ENCODE measurements at places on chromosomes 4 and X. TPM values are rescaled to one million over a fixed set of nuclear protein-coding genes. Genes with fewer than 3 reads are reported as not detected.
A peak's percentile ranks its signal among the peaks of the same experiment; 100 is the strongest.

DNA sequence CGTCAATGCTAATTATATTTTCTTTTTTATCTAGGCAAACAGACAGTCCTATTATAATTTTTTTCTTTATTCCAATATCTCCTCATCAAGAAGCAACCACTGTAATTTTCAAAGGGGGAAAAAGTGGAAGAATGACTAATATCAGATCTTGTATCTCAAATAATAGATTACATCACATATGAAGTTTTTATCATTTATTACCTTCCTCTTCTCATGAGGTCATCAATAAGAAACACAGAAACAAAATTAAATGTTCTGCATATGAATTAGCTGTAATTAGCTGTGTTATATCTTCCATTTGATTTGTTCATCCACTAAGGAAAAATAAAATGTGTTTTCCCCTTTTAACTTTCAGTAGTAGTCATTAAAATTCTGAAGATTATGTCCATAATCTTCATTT, 14.3 kb downstream of the PRSS12 start:
- DNase-seq: no peak

GRCh38 chrX:153420851-153421599, 9.8 kb downstream of the ZFP92 start:
- no peak for DNase-seq

DNA sequence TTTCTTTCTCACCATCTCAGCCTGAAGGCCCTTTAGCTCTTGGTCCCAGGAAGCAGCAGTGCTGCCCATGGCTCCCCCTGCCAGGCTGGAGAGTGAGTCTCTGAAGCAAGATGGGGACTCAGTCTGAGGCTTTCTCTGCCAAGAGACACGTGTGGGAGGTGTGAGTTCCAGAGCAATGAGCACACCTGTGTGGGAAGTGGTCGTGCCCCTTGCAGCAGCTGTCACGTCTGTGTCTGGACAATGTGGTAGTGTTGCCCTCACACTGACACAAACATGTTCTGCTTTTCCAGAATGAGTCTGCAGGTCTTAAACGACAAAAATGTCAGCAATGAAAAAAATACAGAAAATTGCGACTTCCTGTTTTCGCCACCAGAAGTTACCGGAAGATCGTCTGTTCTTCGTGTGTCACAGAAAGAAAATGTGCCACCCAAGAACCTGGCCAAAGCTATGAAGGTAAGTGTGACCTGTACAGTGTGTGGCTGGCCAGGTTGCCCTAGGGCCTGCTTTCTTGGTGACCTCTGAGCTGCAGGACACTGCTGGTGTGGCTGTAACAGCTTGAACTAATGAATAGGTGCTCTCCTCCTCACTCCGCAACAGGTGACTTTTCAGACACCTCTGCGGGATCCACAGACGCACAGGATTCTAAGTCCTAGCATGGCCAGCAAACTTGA, 1.9 kb downstream of the TACC3 start:
- peak; percentile 90 for DNase-seq

- no peak for DNase-seq
These were observed 10.0 kb downstream of the CSTF2 start for GRCh38 chrX:100830143-100830542.

DNA sequence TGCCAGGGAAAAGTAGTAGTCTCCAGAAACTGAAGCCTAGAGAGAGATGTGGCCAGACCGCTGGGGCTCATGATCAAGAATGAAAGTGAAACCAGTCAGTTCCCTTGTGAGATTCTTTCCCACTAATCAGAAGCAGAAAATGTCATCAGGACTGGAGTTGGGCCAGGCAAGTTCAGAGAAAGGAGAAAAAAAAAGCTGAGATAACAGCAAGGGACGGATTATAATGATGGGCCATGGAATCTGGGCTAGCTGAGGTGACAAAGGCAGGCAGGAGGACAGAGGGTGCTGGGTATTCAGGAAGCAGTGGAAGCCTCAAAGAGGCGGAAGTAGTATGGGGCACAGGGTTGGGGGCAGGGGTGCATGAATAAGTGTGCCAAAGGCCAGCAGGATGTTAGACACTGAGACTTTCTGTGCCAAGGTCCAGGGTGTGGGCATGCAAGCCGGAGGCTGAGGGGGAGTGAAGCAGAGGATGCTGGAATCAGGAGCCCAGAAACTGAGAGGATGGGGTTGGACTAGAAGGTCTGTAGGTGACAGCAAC, 2.5 kb downstream of the CXorf38 start:
- DNase-seq: peak; percentile 89

DNA sequence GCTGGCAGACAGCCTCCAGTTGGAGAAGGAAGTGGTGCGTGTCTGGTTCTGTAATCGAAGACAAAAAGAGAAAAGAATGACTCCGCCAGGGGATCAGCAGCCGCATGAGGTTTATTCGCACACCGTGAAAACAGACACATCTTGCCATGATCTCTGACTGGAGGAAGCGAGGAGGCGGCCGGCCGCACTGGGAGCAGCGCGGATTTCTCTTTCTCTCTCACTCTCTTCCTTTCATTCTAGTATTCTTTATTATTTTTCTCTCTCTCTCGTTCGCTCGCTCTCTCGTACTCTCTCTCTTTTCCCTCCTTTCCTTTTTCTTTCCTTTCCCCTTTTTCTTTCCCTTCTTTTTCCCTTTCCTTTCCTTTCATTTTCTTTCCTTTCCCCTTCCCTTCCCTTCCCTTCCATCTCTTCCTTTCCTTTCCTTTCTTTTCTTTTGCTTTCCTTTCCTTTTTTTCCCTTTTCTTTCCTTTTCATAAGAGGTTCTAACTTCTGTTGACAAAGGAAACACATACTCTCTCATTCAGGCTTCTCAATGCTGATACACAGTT, 1.2 kb downstream of the POU3F4 start:
- DNase-seq: no peak

GRCh38 chrX:33989936-33990335, 142.2 kb downstream of the FAM47A start:
- DNase-seq: no peak

GRCh38 chr4:138938366-138938690, 77.3 kb upstream of the NOCT start:
- DNase-seq: no peak

- no peak for DNase-seq
These were observed 217.1 kb upstream of the SMIM31 start for GRCh38 chr4:164536814-164537213.

GRCh38 chrX:7218321-7219152, 70.6 kb upstream of the PUDP start:
- DNase-seq: no peak

GRCh38 chr4:45554423-45554822, 569.4 kb downstream of the GABRG1 start:
- DNase-seq: no peak

Gene PPP2R2C
- total RNA-seq: 0.60 TPM

Gene BEX5
- total RNA-seq: 3.4 TPM

Gene GABRG1
- total RNA-seq: 0.06 TPM

Gene HOPX
- total RNA-seq: 20.4 TPM
